ENCODE measurements at places on chromosomes 11 and 22.

DNA sequence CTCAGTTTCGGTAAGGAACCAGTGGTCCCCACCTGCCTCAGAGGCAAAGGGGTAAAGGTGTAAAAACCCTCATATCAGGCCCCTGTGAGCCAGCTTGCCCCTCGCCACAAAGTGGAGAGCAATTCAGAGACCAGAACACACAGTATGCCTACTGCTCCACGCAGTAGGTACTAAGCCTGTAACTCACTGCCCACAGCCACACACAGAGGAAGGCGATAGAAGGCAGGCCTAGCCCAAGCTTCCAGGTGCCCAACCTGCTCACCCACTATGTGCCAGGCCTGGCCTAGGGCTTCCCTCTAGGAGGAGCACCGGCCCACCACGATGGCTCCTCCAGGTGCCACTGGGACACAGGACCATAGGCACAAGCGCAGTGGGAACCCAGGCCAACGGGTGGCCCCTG, 63.1 kb upstream of the TCF20 start:
- DNase-seq: no peak

GRCh38 chr22:27983361-27983791, 64.3 kb upstream of the PITPNB start:
- DNase-seq: no peak

- no peak for DNase-seq
Measured at GRCh38 chr11:36775756-36776155, 177.7 kb upstream of the RAG2 start.

DNA sequence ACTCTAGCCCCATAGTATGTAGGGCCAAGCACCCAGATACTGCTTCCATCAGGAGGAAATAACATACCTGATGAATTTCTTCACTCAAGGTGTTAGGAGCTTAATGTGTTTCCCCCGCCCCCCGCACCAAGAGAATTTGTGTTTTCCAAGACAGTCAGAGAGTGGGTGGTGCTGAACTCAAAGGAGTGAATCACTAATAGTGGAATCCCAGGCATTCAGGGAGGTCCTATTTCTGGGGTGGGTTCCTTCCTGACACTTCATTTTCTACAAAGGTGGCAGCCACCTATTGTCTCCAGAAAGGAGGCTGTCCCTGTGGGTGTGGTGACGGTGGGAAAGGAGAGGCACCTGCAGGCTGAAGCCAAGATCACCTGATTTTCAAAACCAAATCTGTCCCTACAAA, 50.8 kb upstream of the ELF5 start:
- DNase-seq: no peak

GRCh38 chr11:12161603-12162350, 51.4 kb downstream of the MICAL2 start:
- no peak for DNase-seq

DNA sequence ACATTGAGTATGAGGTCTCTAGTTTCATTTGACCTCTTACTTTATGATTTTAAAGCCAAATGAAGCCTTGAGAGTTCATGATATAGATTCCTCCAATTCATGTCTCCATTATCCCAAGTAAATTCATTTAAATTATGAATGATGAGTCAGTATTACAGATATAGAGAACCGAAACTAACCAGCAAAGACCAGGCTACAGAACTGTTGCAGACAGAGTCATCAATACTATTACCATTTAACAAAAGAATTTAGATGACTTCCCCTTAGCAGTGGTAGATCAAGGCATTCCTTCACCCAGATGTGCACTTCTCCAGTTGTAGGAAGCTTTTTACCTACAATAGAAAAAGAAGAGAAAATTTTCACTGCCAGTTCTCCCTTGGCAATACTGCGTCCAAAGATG, 11.8 kb upstream of the CCDC89 start:
- no peak for DNase-seq

DNA sequence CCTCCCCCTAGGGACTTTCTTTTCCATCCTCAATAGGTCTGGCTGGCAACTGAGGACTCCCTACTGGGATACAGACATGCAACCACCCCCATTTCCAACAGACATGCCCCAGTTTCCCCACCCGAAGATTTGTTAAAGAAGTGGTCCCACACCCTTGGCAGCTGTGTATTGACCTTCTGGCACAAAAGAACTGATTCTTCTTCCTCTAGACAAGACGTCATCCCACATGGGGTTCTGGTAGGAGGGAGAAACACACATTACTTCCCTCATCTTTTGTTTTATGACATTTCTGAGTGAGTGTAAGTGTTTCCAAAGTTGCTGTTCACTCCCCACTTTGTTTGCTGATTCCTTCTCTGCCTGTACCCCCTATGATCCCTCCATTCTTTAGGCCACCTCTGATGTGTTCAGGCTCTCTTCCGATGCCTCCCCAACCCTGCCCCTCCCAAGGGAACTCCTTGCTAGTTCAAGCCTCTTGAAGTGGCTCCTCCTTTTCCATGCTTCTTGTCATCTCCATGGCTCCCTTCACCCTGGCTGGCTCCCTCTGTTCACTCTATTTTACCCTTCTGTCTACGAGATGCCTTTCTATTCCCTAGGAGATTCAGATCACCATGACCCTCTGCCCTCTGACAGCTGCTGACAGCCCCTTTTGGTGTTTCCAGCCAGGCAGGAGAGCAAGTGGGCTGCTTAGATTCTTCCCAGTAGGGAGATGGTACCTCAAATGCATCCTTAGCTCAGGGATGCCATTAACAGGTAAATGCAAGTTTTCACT, 4.3 kb downstream of the KIRREL3 start:
- no peak for DNase-seq

- DNase-seq: no peak
Measured at GRCh38 chr22:20135265-20135664, 3.7 kb downstream of the ZDHHC8 start.

GRCh38 chr22:31248138-31248745, 36.1 kb downstream of the LIMK2 start:
- DNase-seq: peak; percentile 95

GRCh38 chr22:34943830-34944229, 122.1 kb upstream of the ISX start:
- no peak for DNase-seq

- no peak for DNase-seq
Measured at GRCh38 chr11:15485432-15485831, 370.7 kb downstream of the INSC start.

GRCh38 chr11:10699072-10699471, 5.5 kb upstream of the IRAG1 start:
- no peak for DNase-seq

DNA sequence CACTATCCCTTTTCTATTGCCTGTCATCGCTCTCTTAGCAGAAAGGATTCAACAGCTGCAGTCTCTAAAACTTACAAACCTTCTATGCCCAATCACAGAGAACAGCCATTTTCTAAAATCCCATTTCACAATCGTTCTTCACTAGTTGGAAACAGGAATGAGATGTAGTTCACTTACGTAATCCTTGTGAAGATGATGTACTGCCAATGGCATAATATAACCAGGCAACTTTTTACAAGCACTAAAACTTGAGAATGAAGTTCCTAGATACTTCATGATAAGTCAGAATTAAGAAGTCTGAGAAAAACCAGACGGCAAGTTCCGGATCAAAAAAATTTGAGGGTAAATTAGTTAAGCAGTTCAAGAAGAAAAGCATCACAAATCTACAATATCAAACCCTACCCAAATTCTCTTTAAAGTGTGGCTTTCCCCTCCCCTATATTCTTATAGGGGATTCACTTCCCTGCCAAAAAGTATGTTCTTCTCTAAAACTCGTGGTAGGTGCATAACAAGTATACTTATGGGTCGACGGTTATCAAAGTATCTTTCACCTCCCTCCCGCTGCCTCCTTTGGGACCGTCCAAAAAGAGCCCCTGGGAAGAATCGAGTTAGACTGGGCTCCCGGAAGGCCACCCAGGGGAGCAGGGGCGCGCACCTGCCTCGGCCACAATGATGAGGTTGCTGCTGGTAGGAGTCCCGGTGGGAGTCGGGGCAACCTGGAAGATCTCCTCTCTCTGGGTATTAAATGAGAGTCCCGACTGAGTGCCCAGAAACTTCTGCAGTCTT, 666 bp downstream of the MSANTD4 start:
- DNase-seq: peak; percentile 90

DNA sequence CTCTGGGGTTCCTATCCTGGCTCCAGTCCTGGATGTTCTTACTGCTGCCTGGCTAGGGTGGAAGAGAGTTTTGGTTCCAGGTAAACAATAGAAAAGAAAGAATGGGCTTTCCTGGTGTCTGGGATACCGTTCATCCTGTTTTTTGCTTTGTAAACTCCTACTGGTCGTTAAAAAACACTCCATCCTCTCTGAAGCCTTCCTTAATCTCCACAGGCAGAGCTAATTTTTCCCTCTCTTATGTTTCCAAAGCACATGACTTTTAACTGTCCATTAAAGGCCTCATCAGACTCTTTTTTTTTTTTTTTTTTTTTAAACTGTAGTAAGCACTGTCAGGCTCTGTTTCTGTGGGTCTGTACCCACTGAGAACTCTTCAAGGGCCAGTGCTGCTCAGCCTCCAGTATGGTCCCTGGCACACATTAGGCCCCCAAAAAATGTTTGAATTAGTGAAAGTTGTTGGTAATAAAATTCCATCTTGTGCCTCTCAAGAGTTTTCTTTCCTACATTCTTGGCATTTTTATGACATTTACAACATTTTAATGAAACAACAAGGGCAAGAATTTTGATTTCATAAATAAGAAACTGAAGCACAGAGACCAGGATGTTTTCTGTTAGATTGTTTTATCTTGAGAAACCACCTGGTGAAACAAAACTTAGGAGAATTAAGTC, 104.2 kb downstream of the TEAD1 start:
- DNase-seq: peak; percentile 36

DNA sequence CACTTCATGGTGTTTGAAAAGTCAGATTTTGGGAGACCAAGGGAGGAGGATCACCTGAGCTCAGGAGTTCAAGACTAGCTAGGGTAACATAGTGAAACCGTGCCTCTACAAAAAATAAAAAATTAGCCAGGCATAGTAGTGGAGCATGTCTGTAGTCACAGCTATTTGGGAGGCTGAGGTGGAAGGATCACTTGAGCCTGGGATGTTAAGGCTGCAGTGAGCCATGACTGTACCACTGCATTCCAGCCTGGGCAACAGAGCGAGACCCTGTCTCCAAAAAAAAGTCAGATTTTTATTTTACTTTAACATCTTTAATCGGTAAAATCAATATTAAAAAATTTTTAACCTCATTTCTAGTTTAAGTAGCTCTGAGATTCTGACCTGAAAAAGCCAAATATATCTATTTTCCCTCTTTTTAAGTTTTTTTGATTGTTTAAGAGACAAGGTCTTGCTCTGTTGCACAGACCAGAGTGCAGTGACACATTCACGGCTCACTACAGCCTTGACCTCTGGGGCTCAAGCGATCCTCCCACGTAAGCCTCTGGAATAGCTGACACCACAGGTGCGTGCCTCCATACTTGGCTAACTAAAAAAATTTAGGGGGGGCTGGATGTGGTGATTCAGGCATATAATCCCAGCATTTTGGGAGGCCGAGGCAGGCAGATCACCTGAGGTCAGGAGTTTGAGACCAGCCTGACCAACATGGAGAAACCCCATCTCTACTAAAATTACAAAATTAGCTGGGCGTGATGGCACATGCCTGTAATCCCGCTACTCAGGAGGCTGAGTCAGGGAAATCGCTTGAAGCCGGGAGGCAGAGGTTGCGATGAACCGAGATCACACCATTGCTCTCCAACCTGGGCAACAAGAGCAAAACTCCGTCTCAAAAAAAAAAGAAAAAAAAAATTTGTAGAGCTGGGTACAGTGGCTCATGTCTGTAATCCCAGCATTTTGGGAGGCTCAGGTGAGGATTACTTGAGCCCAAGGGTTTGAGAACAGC, 48.4 kb downstream of the SFI1 start:
- no peak for DNase-seq

DNA sequence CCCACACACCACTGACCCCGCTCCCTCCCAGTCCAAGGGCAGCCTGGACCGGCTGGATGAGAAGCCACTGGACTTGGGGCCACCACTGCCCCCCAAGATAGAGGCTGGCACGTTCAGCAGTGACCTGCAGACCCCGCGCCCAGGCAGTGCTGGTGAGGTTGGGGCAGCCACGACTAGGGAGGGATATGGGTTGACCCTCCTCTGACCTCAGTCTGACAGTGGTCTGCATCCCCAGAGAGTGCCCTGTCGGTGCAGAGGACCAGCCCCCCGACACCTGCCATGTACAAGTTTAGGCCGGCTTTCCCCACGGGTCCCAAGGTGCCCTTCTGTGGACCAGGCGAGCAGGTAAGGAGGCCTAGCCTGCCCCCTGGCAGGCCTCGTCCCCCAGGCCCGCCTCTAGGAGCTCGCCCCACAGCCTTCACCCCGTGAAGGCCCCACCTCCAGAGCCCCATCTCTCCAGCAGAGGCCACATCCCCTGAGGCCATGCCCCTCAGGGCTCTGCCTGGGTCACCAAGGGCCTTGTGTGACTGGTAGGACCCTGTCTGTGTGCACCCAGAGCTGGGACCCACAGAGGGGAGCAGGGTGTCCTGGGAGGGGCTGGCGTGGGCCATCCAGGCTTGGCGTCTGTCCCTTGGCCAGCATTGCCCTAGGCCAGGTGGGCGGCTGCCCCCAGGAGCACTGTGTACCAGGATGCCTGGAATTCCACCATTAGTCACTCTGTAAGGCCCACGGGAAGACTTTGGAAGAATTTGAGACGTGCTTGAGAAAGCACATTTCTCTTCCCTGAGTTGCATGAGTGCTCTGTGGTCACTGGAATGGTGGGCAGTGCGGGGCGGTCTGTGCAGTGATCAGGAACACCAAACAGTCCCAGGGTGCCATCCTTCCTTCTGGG, 9.4 kb downstream of the CCDC188 start:
- peak; percentile 17 for DNase-seq

GRCh38 chr22:36659762-36660509, 43.6 kb downstream of the CACNG2 start:
- DNase-seq: peak; percentile 85

- DNase-seq: peak; percentile 8
Measured at GRCh38 chr22:30079952-30080533, at the start of gene HORMAD2. Gene HORMAD2, plus strand, starts transcription at chr22:30080464. Its CDS starts 13,489 bp downstream, at chr22:30093953.

DNA sequence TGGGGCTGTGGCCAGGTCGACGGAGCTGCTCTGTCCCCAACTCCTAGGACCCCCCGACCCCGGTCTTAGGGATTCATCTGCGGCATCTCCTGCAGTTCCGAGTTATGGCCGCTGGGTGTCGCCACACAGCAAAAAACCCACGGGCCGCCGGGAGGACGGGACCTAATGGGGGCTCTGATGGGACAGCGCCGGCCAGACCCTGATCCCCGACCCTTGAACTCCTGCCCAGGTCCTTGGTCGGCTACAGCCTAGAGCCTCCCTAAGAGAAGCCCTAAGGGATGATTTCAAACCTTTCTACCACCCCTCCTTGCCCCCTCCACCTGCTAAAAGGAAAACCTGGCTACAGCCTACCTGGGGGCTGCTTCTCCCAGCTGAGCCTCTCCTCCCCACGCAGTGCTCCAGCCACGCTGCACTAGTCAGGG, 30.8 kb upstream of the LRRC10B start:
- DNase-seq: peak; percentile 25

DNA sequence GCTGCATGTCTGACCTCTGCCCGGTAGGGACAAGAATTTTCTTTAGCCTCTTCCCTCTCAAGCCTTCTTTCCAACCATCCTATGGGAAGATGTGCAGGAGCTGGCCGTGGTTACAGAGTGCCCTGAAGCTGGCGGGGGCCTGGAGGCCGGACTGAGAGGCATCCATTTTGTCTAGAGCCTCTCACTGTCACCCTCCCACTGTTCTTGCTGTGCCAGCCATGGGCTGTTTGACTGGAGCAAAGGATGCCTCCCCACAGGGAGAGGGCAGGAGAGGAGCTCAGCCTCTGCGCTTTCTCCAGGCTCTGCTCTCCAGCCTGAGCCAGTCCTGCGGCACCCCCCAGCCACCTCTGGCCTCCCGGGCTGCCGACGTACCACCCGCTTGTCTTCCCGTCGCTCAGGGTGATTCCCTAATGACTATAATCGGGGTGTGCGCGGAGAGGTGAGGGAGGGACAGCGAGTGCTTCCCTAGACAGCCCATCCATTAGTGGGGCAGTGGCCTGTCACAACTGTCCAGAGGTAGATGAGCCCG, 123.8 kb downstream of the NECTIN1 start:
- DNase-seq: no peak

Data from fibroblast of villous mesenchyme (primary cell).